NCI-H1436 treated with DMSO at 0.1 percent for 48 hours (cell line): ENCODE measurements at places on chromosomes 5 and 9.

DNA sequence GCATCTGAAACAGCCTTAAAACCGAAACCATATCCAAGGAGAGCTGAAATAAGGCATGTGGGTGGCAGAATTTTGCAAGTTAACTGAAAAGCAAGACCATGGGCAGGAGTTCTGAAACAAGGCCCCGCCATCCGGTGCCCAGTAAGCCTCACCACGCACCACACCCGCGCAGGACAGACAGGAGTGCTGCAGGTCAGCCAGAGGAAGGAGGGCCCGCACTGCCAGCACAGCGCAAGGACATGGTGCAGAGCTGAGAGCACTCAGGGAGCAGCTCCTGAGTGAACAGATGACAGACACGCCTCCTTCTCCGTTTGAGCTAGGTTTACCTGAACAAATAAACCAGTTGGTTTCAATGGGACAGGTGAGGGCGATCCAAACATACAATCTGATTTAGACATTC lies 16.5 kb upstream of the ISCA1 start:
- no peak for DNase-seq

GRCh38 chr9:91683269-91683668 lies 259.6 kb upstream of the NFIL3 start:
- DNase-seq = no peak

GRCh38 chr5:170338933-170339779 lies 41.6 kb upstream of the LCP2 start:
- no peak for DNase-seq

DNA sequence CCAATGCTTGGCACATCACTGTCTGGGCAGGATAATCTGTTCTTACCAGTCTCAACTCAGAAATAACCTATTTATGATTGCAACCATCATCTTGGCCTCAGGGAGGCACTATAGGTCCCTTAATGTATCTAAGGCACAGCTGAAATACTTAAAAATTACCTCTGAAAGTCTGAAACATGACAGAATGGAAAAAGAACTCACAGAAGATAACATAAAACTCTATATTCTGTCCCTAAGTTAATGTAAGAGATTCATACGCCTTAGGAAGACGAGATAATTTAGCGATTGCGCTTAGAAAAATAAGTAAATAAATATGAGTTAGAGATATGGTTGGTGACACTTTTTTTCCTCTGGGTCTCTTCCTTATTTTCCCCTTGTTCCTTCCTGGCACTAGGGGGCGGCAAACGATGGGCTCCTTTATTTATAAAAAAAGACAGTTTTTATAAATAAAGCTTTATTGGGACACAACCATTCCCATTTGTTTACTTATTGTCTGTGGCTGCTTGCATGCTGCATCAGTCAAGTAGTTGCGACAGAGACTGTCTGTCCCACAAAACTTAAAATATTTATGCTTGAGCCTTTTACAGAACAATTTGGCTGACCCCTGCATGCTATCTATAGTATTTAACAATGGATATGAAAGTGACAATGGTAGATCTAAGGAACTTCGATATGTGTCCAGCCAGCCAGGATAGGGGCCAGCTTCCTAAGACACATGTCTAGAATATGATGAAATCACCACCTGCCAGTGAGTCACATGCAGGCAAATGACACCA lies 79.6 kb downstream of the PDE4D start:
- DNase-seq = no peak

GRCh38 chr5:135205632-135206349 lies 171.8 kb upstream of the PITX1 start:
- DNase-seq = no peak

- DNase-seq = no peak
These were observed 215.3 kb downstream of the NFIB start for GRCh38 chr9:14098486-14099180.

DNA sequence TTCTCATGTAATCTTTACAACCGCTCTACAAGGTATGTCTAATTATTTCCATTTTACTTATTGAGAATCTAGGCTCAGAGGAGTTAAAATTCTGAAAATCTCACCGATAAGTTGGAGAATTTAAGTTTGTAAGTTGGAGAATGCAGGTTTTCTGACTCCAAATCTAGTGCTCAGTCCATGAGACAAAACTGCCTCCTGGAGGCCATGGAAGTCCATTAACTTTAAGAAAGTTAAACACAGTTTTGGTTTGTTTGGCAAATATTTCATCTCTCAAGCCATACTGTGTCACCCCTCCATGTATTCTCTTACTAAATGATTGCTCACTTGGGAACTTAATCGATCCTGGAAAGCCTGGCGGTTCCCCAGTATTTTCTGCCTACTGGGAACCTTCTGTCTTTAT lies 52.6 kb downstream of the INIP start:
- DNase-seq = no peak

DNA sequence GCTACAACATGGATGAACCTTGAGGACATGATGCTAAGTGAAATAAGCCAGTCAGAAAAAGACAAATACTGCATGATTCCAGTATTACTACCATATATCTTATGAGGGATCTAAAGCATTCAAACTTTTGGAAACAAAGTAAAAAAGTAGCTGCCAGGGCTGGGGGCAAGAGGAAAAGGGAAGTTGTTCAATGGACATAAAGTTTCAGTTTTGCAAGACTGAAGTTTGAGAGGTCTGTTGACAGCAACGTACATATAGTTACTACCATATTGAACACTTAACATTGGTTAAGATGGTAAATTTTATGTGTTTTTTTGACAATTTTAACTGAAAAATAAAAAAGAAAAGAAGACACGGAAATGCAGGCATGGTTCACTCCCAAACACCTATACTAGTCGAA lies 77.6 kb downstream of the MAPKAP1 start:
- no peak for DNase-seq

DNA sequence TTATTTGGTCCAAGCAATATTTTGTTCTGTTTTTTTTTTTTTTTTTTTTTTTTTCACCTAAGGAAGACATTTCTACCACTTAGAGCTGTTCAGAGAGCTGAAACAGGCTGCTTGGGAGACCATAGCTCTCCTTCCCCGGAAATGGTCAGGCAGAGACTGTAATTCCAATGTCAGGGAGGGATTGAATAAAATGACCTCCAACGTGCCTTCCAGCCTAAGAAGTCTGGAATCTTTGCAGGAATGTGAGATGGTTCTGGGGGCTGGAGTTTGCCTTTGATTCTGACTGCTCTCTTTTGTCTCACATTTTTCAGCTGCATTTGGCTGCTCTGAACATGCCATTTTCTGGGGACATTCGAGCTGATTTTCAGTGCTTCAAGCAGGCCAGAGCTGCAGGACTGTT lies 38.3 kb upstream of the TGFBR1 start:
- DNase-seq = no peak

DNA sequence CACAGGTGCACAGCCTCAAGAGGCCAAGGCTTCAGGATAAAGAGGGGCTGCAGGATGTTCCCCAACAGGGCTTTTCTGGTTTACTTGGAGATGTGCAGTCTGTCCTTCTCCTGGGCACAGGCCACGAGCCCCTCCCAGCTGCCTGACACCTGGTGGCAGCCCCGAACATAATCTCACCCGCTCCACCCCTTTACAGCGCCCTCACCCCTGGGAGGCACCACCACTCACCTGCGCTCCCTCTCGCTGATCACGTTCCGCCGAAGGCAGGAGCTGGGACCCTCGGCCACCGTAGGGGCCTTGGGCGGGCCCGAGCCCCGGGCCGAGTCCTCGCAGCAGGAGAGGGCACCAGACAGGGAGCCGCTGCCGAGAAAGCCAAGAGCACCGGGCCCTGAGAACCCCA lies 514 bp downstream of the SOHLH1 start:
- DNase-seq = no peak

DNA sequence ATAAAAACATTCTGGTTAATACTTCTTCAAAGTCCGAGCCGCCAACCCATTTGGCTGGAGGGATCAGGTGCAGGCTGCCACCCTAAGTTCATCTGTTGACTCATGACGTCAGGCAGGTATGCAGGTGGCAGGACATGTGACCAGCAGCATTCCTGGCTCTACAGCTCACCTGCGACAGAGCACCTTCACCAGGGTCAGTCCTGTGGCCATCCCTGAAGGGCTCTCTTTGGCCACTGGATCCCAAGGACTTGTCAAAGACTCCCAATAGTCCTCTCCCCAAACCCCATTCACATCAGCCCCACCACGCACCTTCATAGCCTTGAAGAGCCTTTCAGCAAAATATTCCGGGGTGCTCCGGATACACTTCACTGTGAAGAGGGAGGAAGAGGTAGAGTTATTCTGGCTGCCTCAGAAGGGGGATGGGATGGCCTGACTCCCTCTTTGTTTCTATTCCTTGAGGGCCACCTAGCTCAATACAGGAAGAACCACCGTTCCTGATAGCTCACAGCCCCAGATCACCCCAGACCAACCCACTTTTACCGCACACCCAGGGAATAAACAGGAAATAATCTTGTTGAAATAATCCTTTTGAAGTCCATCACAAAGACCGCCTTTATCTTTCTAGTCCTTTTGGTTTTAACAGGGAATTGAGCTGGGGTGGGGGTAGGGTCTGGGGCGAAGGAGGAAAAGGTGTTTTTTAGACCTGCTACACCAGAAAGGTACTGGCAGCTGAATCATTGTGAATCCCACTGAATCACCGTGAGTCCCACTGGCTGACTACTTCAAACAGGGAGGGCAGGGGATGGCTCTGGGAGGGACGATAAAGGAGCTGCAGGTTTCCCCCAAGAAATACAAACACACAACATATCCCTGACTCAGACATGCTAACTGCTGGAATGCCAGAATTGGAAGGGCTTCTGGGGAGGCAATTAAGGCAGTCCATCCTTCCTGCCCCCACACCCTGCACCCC lies 26.4 kb downstream of the ANXA6 start:
- DNase-seq = no peak

DNA sequence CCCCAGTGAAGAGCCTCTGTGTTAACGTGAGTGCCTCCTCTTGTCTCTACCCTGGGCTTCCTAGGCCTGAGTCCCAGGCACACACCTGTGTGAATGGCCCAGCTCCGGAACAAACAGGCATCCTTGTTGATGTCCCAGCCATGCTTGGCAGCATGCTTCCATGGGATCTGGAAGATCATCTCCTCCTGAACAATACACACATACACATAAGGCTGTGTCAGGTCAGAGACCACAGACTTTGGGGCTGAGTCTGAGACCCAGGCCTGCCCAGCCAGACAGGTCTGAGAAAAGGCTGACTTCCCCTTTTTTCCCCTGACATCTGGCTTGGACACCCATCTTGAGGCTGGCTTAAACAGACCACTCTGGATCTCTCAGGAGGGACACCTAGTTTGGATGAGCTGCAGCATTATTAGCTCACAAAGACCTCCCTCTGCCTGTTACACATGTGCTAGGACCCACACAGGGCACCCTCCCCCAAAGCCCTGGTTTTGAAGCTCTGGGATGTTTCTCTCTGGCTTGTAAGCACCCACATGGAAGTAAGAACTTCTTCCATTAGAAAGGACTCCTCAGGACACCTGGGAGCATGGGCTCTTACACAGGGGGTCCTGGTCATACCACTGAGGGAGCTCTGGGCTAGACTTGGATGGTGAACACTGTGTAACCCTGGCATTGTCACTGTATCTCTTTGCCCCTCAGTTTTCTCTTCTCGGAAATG lies 2.6 kb downstream of the IRF1 start:
- DNase-seq = no peak

DNA sequence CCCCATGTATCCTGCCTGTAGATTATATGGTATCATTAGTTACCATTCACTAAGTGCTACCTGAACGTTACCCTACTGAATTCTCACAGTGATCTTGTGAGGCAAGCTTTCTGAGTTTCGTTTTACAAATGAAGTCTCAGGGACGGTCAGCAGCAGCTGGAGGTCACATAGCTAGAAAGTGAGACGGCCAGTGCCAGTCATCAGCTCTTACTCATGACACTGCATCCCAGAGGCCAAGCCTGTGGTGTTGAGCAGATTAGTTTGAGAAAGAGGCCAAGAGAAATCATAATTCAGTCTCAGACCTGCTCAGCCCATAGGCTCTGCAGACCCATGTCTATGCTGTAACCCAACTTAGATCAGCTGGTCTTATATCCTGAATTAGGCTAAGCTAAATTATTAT lies 95.7 kb upstream of the EGFLAM start:
- DNase-seq = no peak

DNA sequence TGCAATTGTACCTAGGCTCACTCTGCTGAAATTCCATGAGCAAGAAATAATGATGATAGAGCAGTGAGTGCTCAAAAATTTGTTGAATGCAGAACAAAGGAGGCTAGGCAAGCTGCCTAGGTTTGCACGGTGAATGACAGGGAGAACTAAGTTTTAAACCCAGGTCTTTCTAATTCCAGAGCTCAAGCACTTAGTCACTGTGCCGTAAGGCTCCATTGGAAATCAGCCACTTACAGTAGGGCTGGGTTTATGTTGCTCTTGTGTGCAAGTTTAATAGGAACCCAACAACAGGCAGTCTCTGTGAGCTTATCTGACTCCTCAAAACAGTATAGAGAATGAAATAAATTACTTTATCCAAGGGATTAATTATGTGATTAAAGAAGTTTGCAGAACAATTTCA lies 147.0 kb downstream of the CSNK1G3 start:
- no peak for DNase-seq

GRCh38 chr5:142324136-142324870 lies 518 bp downstream of the SPRY4 start:
- DNase-seq = no peak

GRCh38 chr5:43437062-43437660 lies 25.0 kb upstream of the CCL28 start:
- no peak for DNase-seq

GRCh38 chr5:87828545-87829216 lies 416.0 kb upstream of the CCNH start:
- DNase-seq = no peak

DNA sequence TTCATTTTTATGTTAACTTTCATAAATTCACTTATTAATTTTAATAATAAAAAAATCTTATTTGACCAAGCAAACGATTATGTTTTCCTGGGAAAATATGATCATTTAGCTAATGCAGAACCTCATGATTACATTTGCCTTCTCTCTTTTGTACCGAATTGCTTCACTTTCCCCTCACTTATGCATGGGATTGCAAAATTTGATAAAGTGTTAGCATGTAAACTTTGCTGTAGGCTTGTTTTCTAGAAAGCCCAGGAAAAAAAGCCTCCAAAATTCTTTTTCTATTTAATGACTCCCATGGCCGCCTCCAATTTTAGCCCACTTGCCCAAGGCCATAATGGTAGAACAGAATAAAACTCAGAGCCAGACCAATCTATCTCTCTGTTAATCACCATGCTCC lies 82.8 kb upstream of the FBXL7 start:
- DNase-seq = no peak

- no peak for DNase-seq
These were observed 8.1 kb downstream of the HINT1 start for GRCh38 chr5:131156957-131157356.

GRCh38 chr5:493119-493701 lies 31.0 kb downstream of the SLC9A3 start:
- no peak for DNase-seq

DNA sequence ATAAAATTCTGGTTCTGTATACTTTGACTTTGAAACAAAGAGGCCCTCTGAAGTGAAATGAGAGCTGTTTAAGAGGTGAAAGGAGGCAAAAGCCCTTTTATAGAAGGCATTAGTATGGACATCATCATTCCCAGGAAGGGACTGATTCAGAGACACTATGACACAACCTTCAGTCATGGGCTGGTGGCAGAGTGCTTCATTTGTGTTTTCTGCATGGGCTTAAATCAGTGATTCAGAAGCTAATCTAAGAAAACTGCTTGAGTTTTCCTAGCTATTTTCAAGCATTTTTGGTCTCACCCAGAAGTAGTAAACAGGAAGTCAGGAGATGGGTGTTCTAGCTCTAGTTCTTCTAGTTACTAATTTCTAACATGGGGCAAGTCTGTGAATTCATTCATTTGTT lies 288.9 kb downstream of the TRPM3 start:
- DNase-seq = no peak
